Stimulated activated CD8-positive, alpha-beta memory T cell treated with anti-CD3 and anti-CD28 coated beads, Interleukin-7, amount 100 ng/mL, for 1 hour (primary cell): ENCODE measurements at places on chromosomes 7 and 10.

GRCh38 chr10:126111516-126111915 is 215.2 kb downstream of the FANK1 start:
- DNase-seq, result no peak

GRCh38 chr10:109114579-109114978 is 808.7 kb downstream of the XPNPEP1 start:
- no peak for DNase-seq

DNA sequence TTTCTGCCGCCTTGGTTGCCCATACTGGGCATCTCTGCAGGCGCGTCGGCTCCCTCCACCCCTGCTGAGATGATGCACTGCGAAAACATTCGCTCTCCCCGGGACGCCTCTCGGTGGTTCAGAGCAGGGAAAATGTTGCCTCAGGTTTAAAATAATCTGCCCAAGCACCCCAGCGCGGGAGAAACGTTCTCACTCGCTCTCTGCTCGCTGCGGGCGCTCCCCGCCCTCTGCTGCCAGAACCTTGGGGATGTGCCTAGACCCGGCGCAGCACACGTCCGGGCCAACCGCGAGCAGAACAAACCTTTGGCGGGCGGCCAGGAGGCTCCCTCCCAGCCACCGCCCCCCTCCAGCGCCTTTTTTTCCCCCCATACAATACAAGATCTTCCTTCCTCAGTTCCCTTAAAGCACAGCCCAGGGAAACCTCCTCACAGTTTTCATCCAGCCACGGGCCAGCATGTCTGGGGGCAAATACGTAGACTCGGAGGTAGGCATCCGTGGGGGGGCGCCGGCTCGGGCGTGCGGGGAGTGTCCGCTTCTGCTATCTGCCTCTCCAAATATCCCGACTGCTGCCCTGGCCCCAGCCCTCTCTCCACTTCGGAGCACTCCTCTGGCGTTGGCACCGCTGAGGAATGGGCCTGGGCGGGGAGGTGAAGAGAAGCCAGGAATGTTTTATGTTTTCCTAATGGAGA is at the start of gene CAV1:
CAV1 (plus strand) TSS at position 428 of the 689 bp plus-strand sequence; CDS start at position 455, 27 bp downstream.
- no peak for DNase-seq

GRCh38 chr7:11760372-11760771 is 71.6 kb downstream of the THSD7A start:
- no peak for DNase-seq

DNA sequence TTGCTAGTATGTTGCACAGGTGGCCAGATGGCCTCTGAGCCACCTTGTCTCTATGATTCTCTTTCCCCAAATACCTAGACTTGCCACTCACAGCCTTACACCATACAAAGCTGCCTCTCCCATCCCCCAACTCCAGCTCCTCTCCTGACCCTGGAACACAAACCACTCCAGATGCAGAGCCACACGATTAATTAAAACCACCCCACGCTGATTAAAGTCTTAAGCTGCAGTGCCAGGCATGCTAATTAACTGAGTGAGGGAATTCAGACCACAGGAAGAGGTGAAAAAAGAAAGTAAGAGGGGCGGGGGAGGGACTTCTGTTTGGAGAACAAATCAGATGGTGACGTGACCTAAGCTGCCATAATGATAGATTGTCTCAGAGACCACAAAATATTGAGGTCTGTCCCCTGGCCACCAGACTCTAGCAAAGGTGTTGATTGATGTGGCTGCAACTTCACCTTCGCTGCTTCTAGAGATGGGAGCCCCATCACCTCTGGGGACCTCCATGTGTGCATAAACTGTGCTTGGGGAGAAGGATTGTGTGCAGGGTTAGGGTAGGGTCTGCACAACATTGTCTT is 331.3 kb downstream of the PLXNA4 start:
- DNase-seq, result no peak

- no peak for DNase-seq
These were observed 59.0 kb upstream of the GSAP start for GRCh38 chr7:77475181-77475580.

GRCh38 chr10:99435986-99436638 is 5.7 kb upstream of the GOT1 start:
- DNase-seq, result no peak

- DNase-seq, result no peak
These were observed 158.4 kb downstream of the PARD3 start for GRCh38 chr10:34656661-34657060.

DNA sequence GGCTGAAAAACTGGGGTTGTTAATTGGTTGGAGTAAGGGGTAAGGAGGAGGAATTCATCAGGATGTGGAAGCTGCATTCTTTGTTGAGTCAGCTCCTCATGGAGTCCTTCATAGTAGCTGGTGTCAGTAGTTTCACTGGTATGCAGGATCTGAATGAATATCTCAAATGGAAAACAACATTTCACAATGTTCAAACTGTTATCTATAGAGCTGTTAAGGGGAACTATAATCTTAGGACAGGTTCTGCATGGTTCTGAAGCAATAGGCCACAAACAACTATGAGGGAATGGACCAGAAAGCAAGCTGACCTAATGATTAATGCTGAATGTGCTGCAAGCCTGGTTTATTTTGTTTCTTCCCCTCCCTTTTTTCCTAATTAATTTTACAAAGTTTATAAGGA is 225.8 kb downstream of the IPMK start:
- no peak for DNase-seq

DNA sequence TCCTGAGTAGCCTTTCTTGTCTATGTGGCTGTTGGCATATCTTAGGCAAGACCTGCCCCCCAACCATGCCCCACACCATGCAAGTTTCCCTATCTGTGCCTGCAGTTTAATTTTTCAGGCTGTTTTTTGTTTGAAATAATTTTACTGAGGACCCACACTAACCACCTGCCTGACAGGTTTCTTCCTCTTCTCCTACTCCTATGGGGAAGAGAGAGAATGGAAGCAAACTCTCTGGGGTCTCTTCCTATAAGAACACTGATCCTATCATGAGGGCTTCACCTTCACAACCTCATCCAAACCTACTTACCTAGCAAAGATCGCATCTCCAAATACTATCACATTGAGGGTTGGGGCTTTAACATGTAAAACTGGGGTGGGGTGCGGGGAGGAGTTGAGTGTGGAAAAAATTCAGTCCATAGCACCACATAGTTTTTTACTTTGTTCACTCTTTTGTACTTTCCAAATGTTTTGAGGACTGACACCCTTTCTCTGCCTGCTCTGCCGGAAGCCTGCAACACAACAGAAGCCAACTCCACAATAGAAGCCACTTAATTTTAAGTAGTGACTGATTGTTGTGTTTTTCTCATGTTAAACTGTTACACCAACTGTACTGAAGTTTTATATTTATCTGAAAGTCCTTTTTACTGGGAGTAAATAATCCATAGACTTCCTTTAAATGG is 67.2 kb upstream of the CSTF2T start:
- no peak for DNase-seq

DNA sequence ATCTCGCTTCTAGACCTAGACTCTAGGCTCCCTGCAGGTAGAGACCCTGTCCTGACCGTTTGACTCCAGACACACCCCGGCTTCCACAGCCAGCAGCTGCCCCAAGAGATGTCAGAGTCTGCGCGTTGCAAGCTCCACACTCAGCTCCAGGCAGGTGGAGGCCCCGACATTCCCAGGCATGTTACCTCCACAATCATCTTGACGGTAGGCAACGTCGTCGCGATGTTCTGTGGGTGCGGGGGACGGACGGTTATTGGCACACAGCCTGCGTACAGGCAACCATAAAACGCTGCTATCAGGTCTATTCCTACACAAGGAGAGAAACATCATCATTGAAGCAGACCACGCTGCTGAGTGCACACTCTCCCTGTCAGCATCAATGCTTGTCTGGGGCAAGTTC is 213.2 kb downstream of the ZMYND11 start:
- DNase-seq, result no peak

DNA sequence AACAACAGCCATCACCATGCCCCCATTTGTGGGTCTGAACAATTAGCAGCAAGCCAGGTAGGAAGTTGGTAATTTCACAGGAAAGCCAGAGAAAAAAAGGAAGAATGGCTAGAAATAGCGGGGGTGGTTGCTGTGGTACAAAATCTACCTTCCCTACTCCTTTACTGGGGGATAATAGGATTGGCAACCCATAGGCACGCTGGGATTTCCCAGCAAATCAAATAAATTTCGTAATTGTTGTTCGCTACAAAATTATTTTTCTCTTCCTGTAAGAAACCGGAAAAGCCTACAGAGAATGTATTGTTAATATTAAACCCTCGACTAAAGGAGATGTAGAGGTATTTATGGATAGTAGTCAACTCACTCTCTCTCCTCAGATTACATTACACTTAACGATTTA is 123.9 kb downstream of the DOCK4 start:
- no peak for DNase-seq

- no peak for DNase-seq
These were observed 102.0 kb upstream of the INSYN2A start for GRCh38 chr10:127298381-127298780.

DNA sequence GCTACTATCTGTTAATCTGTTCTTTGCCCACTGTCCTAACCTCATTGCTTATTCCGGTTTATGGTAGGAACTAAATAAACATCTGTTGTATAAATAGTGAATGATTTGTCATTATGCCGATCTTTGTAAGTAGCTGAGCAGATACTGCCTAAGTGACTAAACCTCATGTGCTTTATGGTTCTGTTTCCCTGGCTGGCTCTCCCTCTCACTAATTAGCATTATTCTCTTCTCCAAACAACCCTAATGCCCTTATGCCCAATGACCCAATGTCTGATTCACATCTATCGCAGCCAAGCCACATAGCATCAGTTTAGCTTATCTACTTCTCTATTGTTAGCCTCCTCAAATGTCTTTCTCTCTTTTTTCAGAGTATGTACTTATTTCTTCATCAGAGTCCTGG is 462.3 kb upstream of the POT1 start:
- no peak for DNase-seq

GRCh38 chr10:106424981-106425380 is 739.5 kb downstream of the SORCS1 start:
- no peak for DNase-seq

DNA sequence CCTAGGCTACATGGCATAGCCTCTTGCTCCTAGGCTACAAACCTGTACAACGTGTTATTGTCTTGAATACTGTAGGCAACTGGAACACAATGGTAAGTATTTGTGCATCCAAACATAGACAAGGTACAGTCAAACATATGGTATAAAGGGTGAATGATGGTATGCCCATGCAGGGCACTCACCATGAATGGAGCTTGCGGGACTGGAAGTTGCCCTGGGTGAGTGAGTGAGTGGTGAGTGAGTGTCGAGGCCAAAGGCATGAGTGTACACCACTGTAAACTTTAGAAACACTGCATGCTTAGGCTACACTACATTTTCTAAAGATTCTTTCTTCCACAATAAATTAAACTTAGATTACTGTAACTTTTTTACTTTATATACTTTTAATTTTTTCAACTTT is 165.7 kb downstream of the PARD3 start:
- DNase-seq, result no peak

DNA sequence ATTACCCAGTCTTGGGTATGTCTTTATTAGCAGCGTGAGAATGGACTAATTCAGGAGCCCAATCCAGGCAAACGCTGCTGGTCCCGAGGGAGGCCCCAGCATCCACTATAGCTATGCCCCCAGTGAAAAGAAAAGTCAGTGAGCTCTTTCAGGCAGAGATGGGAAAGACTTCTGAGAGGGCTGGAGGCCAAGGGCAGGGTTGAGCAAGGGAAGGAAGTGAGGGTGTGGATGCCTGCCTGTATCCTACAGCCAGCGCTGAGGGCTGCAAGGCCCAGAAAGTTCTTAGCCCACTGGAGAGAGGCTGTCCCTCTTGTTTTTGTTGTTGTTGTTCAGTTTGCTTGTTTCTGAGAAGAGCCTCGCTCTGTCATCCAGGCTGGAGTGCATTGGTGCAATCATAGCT is 261.6 kb downstream of the ZEB1 start:
- no peak for DNase-seq

DNA sequence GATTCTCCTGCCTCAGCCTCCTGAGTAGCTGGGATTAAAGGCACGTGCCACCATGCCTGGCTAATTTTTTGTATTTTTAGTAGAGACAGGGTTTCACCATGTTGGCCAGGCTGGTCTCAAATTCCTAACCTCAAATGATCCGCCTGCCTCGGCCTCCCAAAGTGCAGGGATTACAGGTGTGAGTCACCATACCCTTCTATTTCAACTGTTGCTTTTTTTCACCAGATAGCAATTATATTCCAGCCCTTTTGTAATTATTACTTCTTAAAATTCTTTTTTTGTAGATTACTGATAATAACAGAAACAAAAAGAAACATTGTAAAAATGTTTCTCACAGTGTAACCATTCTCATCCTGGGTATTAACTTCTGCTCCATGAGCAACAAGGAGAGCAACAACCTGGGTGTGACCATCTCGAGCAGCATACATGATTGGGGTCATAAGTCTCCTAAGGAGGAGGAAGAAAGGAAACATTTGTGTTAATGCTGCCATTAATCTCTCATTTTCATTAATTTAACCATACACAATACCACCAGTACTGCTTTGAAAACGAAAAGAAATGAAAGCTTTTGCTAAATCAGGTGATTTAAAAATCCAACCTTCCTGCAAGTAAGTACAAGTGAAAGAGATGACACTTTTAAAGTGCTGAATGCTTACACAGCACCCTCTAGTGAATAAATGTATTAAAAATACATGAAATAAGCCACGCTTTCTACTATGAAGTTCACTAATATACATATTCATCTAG is 41.8 kb downstream of the ASZ1 start:
- DNase-seq, result no peak

DNA sequence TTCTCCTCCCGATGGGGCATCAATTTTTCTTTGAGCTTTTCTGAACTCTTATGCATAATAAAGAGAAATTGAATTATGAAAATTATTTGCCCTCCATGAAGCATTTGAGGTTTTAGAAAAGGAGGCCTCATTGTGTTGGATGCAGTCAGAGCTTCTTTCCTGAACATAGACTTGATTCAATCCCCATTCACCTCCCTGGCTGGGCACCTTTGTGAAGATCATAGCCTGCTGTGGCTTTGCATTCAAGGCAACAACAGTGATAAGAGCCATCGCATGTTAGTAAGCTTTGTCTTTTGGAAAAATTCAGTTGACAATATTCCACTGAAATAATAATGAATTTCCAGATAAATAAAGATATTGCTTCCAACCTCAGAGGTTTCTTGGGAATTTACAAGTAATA is 87.1 kb downstream of the TRIL start:
- DNase-seq, result no peak

DNA sequence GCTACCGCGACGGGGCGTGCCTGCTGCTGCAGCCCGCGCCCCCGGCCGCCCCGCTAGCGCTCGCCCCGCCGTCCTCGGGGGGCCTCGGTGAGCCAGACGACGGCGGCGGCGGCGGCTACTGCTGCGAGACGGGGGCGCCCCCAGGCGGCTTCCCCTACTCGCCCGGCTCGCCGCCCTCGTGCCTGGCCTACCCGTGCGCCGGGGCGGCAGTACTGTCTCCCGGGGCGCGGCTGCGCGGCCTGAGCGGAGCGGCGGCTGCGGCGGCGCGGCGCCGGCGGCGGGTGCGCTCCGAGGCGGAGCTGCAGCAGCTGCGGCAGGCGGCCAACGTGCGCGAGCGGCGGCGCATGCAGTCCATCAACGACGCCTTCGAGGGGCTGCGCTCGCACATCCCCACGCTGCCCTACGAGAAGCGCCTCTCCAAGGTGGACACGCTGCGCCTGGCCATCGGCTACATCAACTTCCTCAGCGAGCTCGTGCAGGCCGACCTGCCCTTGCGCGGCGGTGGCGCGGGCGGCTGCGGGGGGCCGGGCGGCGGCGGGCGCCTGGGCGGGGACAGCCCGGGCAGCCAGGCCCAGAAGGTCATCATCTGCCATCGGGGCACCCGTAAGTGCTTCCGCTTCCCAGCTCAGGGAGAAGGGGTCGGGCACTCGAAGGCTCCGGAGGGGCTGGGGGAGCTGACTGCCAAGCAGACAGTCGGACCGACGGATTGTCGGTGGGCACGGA is 761 bp downstream of the PTF1A start:
- no peak for DNase-seq
